Effector memory CD4-positive, alpha-beta T cell (primary cell): ENCODE measurements at places on chromosomes 4 and X.

GRCh38 chrX:22360129-22360528 is 87.4 kb downstream of the CBLL2 start:
- no peak for DNase-seq

DNA sequence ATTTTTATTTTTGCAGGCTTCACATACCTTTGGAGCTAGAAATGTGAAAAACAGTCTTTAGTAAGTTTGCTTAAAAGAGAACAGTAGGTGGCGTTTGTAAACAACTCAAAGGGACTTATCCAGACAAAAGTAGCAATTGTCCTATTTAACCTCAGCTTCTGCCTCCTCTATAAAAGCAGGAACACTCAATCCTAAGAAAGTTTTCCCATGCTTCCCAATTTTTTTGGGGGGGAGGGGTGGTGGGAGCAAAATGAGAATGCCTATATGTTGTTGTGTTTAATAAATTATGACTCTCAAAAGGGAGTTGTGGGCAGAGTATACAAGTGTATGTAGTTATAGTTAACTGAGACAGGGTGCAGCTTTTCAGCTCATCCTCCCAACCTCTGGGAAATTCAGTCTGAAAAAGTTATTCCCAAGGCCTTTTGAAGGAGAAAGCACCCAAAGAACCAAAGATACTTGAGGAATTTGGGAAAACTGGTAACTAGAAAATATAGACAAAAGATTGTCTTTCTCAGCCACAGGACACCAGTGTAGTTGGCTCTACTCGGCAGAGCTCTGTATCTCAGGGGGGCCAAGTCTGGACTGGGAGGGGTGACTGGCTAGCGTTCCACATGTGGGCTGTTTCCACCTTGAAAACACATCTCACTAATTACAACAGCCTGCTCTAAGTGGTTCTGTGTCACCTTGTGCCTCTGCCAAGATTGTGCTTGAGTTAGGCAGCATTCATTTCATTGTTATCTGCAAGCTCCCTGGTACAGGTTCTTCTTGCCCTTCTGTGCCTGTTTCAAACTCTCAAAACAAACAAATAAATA is 2.8 kb downstream of the SFRP2 start:
- DNase-seq = no peak

DNA sequence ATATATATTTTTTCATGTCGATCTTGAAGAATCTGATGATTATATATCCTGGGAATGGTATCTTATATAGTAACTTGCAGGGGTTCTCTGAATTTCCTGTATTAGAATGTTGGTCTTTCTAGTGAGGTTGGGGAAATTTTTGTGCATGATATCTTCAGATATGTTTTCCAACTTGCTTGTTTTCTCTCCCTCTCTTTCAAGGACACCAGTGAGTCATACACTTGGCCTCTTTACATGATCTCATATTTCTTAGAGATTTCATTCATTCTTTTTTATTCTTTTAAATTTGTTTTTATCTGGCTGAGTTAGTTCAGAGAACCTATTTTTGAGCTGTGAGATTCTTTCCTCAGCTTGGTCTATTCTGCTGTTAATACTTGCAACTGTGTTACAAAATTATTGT is 27.2 kb upstream of the C4orf17 start:
- no peak for DNase-seq

DNA sequence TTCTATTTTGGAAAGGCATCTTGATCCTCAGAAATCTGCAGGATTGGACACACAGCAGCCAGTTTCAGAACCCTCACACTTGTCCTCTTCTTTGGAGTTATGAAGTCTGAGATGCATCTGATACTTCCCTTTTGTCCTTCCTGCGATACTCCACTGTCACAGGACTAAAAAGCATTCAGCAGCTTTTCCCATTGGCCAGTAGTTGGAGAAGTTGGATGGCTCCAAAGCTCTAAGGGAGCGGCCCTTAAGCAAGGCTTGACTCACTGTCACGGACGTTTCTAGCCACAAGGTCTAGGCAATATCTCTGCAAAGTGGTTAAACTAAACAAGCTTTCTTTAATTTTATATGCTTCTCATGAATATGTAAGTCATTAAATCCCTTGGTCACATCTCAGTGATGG is 417.0 kb downstream of the AFF2 start:
- no peak for DNase-seq

- DNase-seq = no peak
Measured at GRCh38 chrX:11944501-11944900, 186.5 kb downstream of the MSL3 start.
